ENCODE measurements at places on chromosomes 1 and 21. TPM values are rescaled to one million over a fixed set of nuclear protein-coding genes. Genes with fewer than 3 reads are reported as not detected.

- no peaks in the 10 kb centered on the region for H3K4me1 ChIP-seq
- no peak overlapping the region for H3K27ac ChIP-seq
- peaks cover 78% of the 10 kb centered on the region for H3K36me3 ChIP-seq
- no peak for DNase-seq
Observed at GRCh38 chr1:19903621-19904020, 19.8 kb downstream of the PLA2G2E start.

DNA sequence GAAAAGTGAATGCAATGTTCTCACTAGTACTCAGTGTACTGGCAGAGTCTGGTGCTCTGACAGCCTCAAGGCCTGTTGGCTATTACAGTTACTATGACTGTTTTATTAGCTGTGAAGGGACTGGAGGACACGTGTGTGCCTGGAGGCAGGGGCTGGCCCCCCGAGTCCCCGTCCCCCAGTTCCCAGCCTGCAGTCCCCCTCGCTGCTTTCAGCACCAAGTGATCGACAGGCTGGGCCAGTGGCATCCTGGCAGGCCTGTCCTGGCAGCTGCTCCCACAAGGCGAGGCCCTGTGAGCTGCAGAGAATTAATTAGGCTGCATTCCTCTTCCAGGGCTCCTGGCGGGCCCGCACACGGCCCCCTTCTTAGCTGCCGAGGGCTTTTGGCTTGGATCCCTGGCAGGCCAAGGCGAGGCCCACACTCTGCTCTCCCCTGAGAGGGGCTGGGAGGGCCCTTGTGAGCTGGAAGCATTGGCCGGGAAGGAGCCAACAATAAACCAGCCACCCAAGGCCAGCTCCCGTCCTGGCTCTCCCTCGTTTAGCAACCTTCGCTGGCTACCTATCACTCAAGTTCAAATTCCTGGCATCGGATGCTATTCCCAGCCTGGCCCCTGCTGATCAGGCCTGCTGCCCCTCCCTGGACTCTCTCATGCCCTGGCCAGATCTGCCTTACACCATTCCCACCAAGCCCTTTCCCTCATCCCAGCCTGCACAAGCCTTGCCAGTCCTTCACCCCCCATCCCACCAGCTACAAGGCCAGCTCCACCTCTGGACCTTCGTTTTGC lies 9.8 kb downstream of the EDN2 start:
- H3K27ac ChIP-seq, result no peak overlapping the region
- H3K36me3 ChIP-seq, result no peaks in the 10 kb centered on the region
- no peak overlapping the region for H3K4me3 ChIP-seq

DNA sequence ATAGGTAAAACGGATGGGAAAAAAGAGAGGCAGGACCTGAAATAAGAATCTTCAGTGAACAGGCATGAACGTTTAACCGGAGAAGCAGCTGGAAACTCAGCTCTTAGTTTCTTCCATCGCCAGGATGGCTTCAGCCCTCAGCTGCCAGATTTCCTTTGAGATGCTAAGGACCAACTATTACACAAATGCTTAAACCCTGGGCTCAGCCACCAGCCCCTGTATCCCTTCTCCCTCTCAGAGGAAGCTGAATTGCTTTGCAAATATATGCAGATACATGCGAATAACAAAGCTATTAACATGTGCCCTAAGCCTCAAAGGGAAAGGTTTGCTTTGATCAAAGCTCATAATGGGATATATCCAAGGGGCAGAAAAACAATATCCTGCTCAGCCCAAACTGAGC lies 515.1 kb downstream of the OMA1 start:
- H3K36me3 ChIP-seq, result no peaks in the 10 kb centered on the region
- H3K27ac ChIP-seq, result no peak overlapping the region
- no peak overlapping the region for H3K4me3 ChIP-seq

DNA sequence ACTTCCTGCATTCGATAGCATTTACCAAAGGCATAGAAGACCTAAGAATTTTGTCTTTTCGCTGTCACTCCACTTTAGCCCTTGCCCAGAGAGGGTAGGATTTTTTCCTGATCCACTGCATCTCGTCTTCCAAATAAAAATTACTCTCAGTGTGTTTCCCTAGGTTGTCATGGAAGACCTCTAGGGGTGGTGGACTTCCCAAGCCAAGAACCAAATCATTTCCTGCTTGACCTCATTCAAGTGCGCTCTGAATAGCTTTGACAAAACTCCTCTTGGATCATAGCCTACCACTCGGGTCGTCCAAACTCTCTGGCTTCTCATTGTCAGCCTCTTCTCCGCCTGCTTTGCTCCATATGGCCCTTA lies 431 bp upstream of the C1orf52 start:
- peak overlapping the region; percentile 95 for H3K4me3 ChIP-seq
- peaks cover 45% of the 10 kb centered on the region for H3K36me3 ChIP-seq
- H3K4me1 ChIP-seq, result peaks cover 25% of the 10 kb centered on the region
- DNase-seq, result no peak
- no peaks in the 10 kb centered on the region for H3K27me3 ChIP-seq

GRCh38 chr1:230308039-230308438 lies 118.1 kb downstream of the PGBD5 start:
- no peaks in the 10 kb centered on the region for H3K36me3 ChIP-seq
- H3K4me1 ChIP-seq, result peaks cover 24% of the 10 kb centered on the region
- H3K4me3 ChIP-seq, result no peak overlapping the region
- no peak for DNase-seq
- no peak overlapping the region for H3K27ac ChIP-seq
- H3K27me3 ChIP-seq, result peaks cover 2% of the 10 kb centered on the region

GRCh38 chr21:44829507-44830092 lies 11.7 kb upstream of the SUMO3 start:
- H3K4me1 ChIP-seq, result peaks cover 15% of the 10 kb centered on the region
- peaks cover 8% of the 10 kb centered on the region for H3K36me3 ChIP-seq
- peak overlapping the region; percentile 72 for H3K27ac ChIP-seq

DNA sequence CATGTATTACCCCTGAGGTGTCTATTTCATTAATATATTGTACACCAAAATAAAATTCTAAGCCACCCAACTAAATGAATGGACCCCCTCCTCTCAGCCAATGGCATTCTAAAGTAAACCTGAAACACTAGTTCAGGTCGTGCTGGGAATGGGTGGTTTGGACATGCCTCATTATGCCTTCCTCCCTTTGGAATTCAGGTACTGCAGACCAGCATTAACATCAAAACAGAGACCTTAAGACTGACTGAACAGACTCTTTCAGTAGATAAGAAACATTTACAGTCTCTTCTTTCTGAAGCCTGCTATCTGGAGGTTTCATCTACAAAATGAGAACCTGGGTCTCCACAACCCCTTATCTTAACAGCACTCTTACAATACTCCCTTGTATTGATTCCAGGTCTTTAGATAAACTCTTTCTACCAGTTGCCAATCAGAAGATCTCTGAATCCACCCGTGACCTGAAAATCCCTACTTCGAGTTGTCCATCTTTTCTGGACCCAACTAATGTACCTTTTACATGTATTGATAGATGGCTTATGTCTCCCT lies 93.6 kb downstream of the PKN2 start:
- H3K4me1 ChIP-seq, result peaks cover 18% of the 10 kb centered on the region
- H3K36me3 ChIP-seq, result peaks cover 47% of the 10 kb centered on the region
- DNase-seq, result no peak
- H3K4me3 ChIP-seq, result no peak overlapping the region

DNA sequence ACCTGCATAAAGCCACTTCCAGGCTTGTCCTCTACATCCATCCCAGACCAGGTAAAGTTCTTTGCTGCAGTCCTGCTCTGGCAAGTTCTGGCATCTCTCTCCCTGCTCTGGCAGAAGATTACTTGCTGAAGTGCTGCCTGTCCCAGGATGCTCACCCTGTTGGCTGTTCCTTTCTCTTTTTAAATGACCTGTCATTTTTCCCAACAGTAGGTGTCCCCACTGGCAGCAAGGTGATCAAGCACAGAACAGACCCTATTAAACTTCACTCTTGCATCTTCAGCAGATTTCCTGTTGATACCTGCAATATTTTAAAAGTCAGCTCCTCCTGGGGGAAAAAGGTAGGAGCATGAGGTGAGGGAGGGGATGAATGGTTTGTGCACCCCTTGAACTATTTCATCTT lies 332.6 kb downstream of the PBX1 start:
- H3K4me1 ChIP-seq, result no peaks in the 10 kb centered on the region
- H3K4me3 ChIP-seq, result no peak overlapping the region
- no peak overlapping the region for H3K27ac ChIP-seq
- DNase-seq, result no peak

SMIM1 gene
- total RNA-seq, result 1.4 TPM

COL9A2 gene
- total RNA-seq, result 18.7 TPM

BATF3 gene
- 249 TPM for total RNA-seq
